Spinal cord (tissue), 10 donors: ENCODE measurements at places on chromosomes 4 and X. TPM values are rescaled to one million over a fixed set of nuclear protein-coding genes. Genes with fewer than 3 reads are reported as not detected.
A peak's percentile ranks its signal among the peaks of the same experiment; 100 is the strongest.

The SPANXN3 gene
- polyA plus RNA-seq, result not detected

The EMCN gene
- polyA plus RNA-seq, result 14.8 TPM

The SLC2A9 gene
- 2.0 TPM for polyA plus RNA-seq

The HTR2C gene
- polyA plus RNA-seq, result 11.2 TPM

The GYG2 gene
- 43.5 TPM for polyA plus RNA-seq

The TMSB15A gene
- polyA plus RNA-seq, result 78.3 TPM

The INTS6L gene
- 25.0 TPM for polyA plus RNA-seq

The HELQ gene
- polyA plus RNA-seq, result 9.2 TPM

The TBX22 gene
- polyA plus RNA-seq, result 0.21 TPM

The NIPAL1 gene
- polyA plus RNA-seq, result 1.4 TPM

The CT45A5 gene
- 0.38 TPM for polyA plus RNA-seq

- DNase-seq, result no peak
Observed at GRCh38 chr4:158870282-158870625, 101.4 kb downstream of the FNIP2 start.

GRCh38 chr4:84778041-84778440 is 188.4 kb downstream of the WDFY3 start:
- DNase-seq, result no peak

GRCh38 chr4:1604706-1605205 is 79.4 kb downstream of the FAM53A start:
- DNase-seq, result peak; percentile 27

GRCh38 chrX:10326578-10326977 is 169.8 kb downstream of the CLCN4 start:
- no peak for DNase-seq

- no peak for DNase-seq
Observed at GRCh38 chr4:75001871-75002270, 69.0 kb downstream of the PARM1 start.

GRCh38 chrX:108199691-108200090 is 108.1 kb downstream of the ATG4A start:
- DNase-seq, result no peak

- no peak for DNase-seq
Observed at GRCh38 chrX:107970073-107970472, 12.1 kb downstream of the TEX13B start.

- DNase-seq, result no peak
Observed at GRCh38 chr4:106587558-106587957, 219.0 kb upstream of the GIMD1 start.

GRCh38 chr4:106340774-106341173 is 24.4 kb downstream of the AIMP1 start:
- DNase-seq, result no peak

DNA sequence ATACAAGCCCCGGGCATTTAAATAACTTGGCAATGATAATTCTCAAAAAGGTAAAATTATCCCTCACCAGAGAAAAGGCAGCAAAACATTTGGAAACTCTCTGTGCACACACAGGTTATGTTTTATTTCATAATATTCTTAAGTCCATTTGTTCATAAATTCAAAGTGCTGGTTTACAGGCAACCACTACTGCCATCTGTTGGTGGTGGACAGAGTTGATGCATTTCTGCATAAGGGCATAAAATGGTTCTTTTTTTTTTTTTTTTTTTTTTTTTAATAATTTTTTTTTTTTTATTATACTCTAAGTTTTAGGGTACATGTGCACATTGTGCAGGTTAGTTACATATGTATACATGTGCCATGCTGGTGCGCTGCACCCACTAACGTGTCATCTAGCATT is 31.5 kb upstream of the IL21 start:
- no peak for DNase-seq

DNA sequence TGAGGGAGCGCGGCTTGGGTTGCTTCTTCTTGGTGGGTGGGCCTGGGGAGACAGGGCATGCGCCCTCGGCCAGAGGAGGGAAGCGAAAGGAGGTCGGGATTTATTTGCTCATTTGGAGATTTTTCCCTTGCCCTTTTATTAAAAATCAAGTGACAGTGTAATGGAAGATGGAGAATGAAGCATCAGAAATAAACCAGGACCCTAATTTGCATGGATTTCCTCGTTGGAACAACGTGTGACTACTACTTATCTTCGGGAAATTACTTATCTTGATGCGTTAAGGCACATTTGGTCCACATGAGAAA is 709 bp upstream of the CLOCK start:
- no peak for DNase-seq

- DNase-seq, result no peak
Observed at GRCh38 chr4:173314715-173315114, 19.4 kb downstream of the HMGB2 start.
